ENCODE measurements at places on chromosomes 2 and 18.

GRCh38 chr2:52775674-52776073 lies 991.9 kb upstream of the CHAC2 start:
- DNase-seq = no peak

GRCh38 chr2:82539280-82539621 lies 1919.8 kb downstream of the SUCLG1 start:
- DNase-seq = no peak

DNA sequence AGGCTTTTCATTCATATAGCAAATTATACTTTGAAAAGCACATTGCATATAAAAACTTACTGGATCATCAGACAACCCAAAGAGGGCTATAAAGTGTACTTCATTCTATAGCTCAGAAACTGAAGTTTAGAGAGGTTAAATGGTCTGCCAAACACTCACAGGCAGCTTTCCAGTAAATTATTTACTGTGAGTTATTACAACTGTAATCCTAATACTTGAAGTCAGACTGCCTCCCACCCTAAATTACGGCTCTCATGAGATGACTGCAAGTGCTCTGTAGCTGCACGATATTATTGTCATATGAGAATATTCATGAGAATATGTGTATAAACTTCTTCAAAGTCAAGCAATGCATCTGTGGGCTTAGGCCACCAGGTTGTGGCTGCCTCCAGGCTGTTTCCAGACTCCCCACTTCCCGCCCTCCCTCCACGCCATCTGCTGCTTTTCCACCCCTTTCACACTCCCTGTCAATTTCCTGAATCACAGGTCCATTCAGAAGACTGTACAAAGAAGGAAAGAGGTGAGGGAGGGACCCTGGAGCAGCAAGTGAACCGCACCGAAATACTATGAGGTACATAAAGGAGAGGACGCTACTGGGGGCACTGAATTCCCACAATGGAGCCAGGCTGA lies 111.1 kb upstream of the SPOPL start:
- no peak for DNase-seq

- no peak for DNase-seq
Observed at GRCh38 chr2:78778756-78779510, 246.6 kb upstream of the REG3G start.

- no peak for DNase-seq
Observed at GRCh38 chr2:208350610-208351009, 56.0 kb upstream of the PTH2R start.

DNA sequence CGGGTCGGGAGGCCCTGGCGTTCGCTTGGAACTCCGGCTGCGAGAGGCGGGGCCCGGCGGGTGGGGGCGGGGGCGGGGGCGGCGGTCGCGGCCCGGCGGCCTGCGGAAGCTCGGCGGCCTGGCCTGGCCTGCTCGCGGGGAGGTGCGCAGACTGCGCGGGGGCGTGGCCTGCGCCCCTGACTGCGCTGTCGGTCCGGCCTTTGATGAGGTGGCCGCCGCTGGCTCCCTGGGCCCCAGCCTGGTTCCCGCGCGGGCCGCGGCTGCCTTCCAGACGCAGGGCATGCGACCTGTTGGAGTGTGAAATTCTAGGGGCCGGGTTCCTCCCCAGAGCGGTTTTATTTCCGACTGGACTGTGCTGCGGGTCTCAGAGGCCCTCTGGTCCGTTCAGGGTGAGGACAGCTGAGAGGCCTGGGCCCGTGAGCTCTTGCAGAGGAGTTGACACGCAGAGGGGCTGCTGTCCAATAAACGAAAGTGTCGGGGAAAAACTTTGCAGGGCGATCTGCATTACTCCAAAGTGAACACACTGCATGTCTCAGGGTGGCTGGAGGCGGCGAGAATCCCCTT lies 629 bp downstream of the NRBP1 start:
- no peak for DNase-seq

GRCh38 chr18:47151439-47151838 lies 1.1 kb upstream of the HDHD2 start:
- no peak for DNase-seq

DNA sequence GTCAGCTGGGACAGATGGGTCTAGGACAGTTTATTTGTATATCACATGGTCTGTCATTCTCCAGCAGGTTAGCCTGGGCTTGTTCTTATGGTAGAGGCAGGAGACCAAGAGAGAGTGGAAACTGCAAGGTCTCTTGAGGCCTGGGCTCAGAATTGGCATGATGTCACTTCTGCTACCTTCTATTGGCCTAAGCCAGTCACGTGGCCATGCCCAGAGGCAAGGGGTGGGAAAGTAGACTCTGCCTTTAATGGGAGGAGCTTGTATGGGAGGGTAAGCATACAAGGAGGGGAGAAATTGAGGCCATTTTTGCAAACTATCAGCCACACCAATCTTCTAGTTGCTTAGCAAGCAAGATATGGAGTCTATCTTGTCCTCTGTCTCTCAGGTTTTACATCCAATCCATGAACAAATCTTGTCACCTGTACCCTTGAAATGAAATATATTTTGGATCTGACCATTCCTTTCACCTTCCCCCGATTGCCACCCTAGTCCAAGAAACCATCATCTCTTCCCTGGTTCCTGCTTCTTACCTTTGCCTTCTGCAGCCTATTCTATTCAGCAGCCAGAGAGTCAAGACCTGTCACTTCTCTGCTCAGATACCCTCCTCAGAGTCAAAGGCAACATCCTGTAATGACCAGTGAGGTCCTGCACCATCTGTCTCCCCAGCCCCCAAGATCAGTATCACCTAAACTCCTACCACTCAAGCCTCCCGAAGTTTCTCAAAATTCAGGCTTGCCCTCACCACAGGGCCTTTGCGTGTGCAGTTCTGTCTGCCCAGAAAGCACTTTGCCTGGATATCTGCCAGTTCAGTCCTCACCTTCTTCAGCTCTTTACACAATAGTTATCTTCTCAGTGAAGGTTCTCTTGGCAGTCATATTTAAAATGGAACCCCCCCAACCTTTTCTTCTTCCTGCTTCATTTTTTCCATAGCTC lies 240.0 kb downstream of the LOXHD1 start:
- no peak for DNase-seq
